ENCODE measurements at places on chromosomes 2 and 18.
A peak's percentile ranks its signal among the peaks of the same experiment; 100 is the strongest.

- no peak for DNase-seq
These were observed 4.5 kb downstream of the B4GALT6 start for GRCh38 chr18:31679791-31680432.

GRCh38 chr2:161746891-161747535 lies 122.8 kb downstream of the SLC4A10 start:
- DNase-seq = no peak

- no peak for DNase-seq
These were observed 218.3 kb upstream of the TMEM200C start for GRCh38 chr18:6113650-6114049.

DNA sequence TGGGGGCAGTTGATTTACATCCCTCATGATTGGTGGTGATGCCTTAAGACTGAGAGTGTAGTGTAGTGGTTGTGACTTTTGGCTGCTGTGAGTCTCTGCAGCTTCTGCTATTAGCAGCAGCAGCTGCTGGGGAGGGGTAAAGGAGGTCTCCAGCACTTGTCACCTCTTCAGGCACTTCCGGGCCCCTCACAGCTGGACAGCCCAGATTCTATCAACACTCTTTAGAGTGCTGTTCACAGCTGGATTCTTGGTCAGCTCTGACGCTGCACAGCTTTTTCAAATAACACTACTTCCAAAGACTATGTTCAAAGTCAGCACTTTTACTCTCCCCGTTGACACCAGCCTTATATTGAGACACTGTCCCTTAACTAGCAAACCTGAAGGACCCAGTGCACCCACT lies 396.0 kb downstream of the MEIS1 start:
- DNase-seq = no peak

DNA sequence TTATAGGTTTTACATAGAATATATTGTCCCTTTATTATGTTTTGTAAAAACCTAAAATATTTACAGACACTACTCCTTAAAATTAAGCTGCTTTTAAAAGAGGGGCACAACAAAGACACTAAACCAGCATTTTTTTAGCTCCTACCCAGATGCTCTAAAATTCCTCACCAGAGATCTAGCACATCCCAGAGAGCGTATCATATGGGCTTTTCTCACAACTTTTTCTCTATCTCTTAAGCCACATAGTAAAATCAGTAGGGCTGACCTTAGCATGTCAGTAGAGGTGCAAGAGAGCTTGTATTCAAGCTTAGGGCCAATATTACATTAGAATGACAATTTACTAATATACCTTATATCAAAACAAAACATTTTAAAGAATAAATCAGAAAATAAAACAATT lies 216.3 kb downstream of the TMX3 start:
- DNase-seq = no peak

- DNase-seq = no peak
These were observed 111.6 kb upstream of the LTBP1 start for GRCh38 chr2:32835148-32835547.

GRCh38 chr18:68660354-68661183 lies 54.3 kb downstream of the TMX3 start:
- peak; percentile 47 for DNase-seq
